Cardiac septum (tissue), 1 donor: ENCODE measurements at places on chromosomes 12 and 14. TPM values are rescaled to one million over a fixed set of nuclear protein-coding genes. Genes with fewer than 3 reads are reported as not detected.

DNA sequence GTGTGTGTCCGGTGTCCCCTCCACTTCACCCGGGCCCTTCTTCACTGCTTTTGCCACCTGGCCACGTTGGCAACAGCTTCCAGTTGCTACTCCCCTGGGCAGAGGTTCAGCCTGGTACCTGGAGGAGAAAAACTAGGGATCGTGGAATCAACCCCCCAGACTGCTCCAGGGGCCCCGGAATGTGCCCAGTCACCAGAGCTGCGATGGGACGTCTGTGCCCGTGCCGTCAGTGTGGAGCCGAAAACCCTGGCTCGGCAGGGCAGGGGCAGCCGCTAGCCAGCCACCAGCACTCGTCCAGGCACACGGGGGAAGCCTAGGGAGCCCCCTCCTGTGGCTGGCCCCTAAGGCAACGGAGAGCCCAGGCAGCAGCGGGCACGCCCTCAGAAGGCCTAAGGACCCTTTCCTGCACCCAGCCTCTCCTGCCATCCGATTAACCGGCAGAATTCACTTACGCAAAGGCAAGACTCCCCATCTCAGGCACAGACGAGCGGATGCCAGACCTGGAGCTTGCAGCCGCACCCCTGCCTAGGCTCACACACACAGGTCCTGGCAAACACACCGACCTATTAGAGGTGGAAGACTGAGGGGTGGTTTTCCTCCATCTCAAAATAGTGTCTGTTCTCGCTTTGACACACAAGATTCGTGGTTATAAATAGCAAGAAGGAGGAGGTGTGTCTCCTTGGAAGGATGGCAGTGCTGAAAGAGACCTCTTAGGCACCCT is 62.6 kb downstream of the FBXL14 start:
- no peak for DNase-seq

- DNase-seq = no peak
Observed at GRCh38 chr12:58313091-58313855, 371.9 kb downstream of the ATP23 start.

DNA sequence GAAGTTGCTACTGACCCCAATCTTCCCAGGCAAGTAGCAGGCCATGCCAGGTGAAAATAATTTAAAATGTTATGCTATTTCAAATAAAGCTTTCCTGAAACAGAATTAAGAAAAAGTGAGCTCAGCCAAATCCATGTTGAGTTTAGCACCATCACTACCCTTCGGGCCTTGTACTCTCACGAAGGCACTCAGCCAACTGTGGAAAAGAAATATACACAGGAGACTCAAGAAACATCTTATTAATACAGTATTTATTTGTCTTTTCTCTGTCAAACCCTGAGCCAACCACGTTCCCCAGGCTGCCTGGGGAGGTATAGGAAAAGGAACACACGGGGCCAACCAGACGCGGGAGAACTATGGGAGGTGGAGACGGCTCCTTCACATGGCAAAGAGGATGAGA is 10.9 kb downstream of the ATP5MC2 start:
- no peak for DNase-seq

GRCh38 chr14:34041220-34041619 is 90.3 kb upstream of the EGLN3 start:
- no peak for DNase-seq

DNA sequence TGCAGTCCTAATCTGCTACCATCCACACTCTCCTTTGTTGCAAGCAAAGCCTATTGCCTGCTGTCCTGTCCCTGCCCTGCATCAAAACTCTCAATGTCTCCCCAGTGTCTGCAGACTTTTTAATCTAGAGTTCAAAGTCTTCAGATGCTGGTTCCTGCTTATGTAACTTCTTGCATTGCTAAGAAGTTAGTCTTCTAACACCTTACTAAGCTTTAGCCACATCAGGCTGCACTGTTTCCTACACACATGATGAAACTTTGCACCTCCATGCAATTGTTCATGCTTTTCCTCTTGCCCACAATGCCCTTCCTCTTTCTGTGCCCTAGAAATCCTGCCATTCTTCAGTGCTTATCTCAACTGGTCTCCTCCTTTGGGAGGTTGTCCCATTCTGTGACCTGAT is 16.2 kb upstream of the DICER1 start:
- DNase-seq = no peak

DNA sequence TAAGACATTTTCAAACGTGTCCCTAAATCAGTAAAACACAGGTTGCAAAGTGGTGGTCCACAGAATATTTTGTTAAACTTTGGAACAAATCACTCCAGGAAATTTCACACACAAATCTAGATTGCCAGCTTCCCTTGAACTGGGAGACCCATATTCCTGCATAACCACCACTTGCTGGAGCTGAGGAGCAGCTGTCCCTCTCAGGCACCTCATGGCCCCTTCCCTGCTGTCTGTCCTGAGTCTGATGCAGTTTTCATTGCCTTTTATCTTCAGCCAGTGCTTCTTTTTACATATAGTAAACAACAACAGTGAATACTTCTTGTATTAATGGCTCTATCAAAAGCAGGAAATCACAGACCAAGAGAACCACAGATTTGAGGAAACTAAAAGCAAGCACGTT is 289.3 kb downstream of the MED13L start:
- DNase-seq = no peak

- no peak for DNase-seq
Observed at GRCh38 chr12:113860950-113861349, 105.2 kb downstream of the RBM19 start.

- DNase-seq = no peak
Observed at GRCh38 chr12:8658346-8658745, 4.3 kb downstream of the MFAP5 start.

- no peak for DNase-seq
Observed at GRCh38 chr12:50218386-50218785, 51.2 kb upstream of the CERS5 start.

GRCh38 chr12:88185988-88186387 is 43.9 kb downstream of the TMTC3 start:
- DNase-seq = no peak

GRCh38 chr12:132143336-132144071 is 615 bp downstream of the DDX51 start:
- DNase-seq = no peak

DNA sequence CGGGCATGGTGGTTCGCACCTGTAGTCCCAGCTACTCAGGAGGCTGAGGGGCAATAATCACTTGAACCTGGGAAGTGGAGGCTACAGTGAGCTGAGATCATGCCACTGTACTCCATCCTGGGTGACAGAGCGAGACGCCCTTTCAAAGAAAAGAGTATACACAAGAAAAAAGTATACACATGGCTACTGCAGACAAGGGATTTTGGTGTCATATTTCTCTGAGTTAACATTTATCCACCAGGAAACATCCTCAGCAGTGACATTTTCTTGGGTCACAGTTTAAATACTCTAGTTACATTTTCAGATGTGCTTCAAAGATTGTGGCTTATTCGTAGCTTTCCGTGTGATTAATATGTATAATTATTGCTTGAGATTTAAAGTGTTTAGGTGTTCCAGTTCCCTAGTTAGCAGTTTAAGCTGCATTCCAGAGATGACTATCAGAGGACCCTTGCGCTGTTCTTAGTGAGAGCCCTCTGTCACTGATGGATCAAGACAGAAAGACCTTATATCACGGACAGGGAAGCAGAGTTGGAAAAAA is 4.7 kb upstream of the PPP2R5E start:
- no peak for DNase-seq

DNA sequence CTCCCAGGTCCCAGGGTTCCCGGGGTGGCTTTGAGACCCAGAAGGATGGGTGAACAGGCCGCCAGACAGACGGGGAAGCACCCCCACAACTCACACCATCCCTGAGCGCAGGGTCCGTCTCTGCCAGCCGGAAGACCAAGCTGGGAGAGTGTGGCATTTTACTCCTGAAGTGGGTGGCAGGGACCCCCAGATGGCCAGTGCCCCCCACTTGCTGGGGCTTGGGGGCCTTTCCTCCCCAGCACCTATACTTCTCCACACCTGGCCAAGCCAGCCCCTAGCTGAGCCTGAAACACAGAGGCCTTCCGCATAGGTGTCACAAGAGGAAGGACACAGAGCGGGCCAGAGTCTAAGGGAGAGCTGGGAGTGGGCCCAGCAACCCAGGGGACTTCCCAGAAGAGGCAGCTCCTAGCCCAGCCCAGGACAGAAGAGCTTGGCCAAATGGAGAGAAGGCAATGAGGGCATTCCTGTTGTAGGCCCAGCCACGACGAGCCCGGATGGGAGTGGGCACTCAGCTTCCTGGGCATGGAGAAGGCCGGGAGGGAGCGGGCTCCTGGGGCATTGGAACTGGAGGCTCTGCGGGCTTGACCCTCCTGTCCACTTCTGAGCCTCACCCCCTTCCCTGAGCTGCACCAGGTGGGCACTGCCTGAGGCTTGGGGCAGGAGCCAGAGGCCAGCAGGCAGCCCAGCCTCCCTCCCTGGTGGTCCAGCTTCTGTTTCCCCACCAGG is 3.3 kb downstream of the AHNAK2 start:
- no peak for DNase-seq

GRCh38 chr12:132772606-132773005 is 11.0 kb upstream of the ANKLE2 start:
- DNase-seq = no peak

DNA sequence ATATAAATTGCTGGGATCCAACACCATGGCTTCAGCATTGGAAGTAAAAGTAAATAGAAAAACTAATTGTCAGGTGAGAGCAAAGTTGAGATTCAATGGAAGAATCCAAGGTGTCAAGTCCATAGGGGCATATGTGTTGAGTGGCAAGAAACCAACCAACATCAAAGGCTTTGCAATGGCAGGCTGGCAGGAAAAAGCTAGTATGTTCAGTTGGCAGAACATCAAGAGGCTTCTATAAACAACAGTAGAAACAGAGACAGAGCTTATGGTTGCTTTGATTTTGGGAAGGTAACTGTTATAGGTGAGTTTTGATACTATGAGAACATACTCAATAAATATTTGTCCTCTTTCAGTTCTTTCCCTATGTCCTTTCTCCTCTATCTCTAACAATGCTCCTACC is 553.7 kb upstream of the MDGA2 start:
- DNase-seq = no peak

GRCh38 chr12:89622115-89622514 is 86.5 kb downstream of the ATP2B1 start:
- no peak for DNase-seq

- DNase-seq = no peak
Observed at GRCh38 chr14:89252887-89253532, 164.0 kb downstream of the FOXN3 start.

DNA sequence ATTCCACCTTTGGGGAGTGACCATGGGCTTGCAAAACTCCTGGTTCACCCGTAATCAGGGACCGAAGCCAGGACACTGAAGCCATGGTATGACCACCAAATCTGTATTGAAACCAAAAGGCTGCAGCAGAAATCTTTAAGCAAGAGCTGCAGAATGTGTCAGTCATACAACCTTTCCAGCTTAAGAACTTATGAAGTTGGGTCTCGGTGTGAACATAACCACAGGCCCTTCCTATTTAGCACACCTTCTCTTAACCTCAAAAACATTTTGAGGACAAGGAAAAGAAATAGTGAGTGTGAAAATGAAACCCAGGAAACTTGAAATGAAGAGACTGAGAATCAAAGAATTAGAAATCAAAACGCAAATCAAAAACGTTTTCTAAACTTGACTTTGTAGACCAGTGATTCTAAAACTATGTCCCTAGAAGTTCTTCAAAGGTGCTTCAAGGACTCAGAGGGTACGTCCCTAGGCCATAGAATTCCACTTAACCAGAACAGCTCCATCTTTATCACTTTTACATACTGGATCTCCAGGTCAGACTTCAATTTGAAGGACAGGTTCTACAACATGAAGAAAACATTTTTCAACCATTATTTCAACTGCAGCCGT is 231.6 kb upstream of the GRIP1 start:
- DNase-seq = no peak

- no peak for DNase-seq
Observed at GRCh38 chr14:92955381-92955780, 32.4 kb downstream of the CHGA start.

DNA sequence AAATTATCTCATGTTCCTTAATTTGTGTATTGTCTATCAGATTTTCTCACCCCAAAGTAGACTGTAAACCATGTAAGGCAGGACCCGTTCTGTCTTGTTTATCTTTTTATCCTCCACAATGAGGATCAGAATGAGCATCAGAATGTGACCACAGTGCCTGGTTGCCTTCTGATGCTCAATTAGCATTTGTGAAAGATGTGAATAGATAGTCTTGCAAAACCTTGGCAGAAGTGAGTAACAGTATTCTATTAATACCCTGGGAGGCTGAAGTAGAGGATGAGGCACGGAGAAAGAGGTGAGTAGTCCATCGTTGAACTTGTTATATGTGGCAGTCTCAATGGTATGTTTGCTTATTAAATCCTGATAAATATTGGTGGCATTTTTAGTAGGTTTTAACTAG is 781.4 kb downstream of the NRXN3 start:
- no peak for DNase-seq

DNA sequence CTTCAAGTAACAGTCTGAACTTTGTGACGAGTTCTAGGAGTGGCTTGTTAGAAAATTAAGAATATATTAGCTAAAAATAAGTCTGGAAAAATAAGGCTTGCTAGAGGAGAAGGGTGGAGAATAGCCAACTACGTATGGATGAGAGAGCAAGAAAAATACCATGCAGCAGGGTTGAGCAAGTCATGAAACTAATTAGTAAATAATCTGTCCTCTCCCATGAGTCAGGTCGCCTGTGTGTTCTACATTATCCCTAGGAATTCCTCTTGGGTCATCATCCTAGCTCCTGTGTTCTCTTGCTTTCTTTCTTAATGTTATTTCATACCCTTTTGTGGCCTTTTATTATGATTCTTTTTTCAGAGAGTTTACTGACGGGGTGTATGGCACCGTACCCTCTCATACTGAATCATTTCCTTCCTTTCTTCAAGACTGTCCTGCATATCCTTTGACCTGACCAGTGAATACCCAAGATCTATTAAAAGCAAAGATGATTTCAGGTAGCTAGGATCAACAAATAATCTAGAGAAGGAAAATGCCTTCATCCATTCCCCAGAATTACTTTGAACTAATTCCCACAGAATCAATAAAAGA is 177.2 kb upstream of the NPAS3 start:
- DNase-seq = no peak

- DNase-seq = no peak
Observed at GRCh38 chr14:93056840-93057585, 58.7 kb downstream of the ITPK1 start.

GRCh38 chr12:94839347-94839746 is 164.2 kb downstream of the NDUFA12 start:
- DNase-seq = no peak

Gene DPY19L2
- total RNA-seq = 67.7 TPM

Gene ITPR2
- 20.9 TPM for total RNA-seq

Gene CNPY2
- 38.0 TPM for total RNA-seq

Gene CLEC14A
- total RNA-seq = 31.9 TPM

Gene PLEKHH1
- 2.6 TPM for total RNA-seq

Gene EIF2B1
- total RNA-seq = 27.9 TPM

Gene SERPINA10
- not detected for total RNA-seq

Gene CLEC4C
- total RNA-seq = not detected
